ENCODE measurements at places on chromosomes 5 and 9. TPM values are rescaled to one million over a fixed set of nuclear protein-coding genes. Genes with fewer than 3 reads are reported as not detected.

The PTGS1 gene
- not detected for total RNA-seq

The EIF4E1B gene
- total RNA-seq = not detected

The CNTNAP3 gene
- 3.8 TPM for total RNA-seq

The SPATA31E1 gene
- not detected for total RNA-seq

The SARDH gene
- 30.5 TPM for total RNA-seq

The TXNDC8 gene
- not detected for total RNA-seq

The TIGD6 gene
- 8.1 TPM for total RNA-seq

The OBP2B gene
- not detected for total RNA-seq

The TAF11L5 gene
- not detected for total RNA-seq

The SPINK5 gene
- total RNA-seq = 0.34 TPM

The ZNF366 gene
- not detected for total RNA-seq

The DMRTA1 gene
- total RNA-seq = 0.88 TPM

The CRHBP gene
- not detected for total RNA-seq

The KIF27 gene
- 3.3 TPM for total RNA-seq

The TLX3 gene
- total RNA-seq = not detected

The CENPK gene
- total RNA-seq = 97.1 TPM

The ADRA1B gene
- total RNA-seq = 1.6 TPM

The KLHL9 gene
- total RNA-seq = 37.1 TPM

The REXO4 gene
- total RNA-seq = 24.8 TPM

The C5orf52 gene
- not detected for total RNA-seq

The SPINK6 gene
- total RNA-seq = 0.89 TPM

The CNTFR gene
- total RNA-seq = not detected

The TRAF1 gene
- total RNA-seq = 0.95 TPM

The JMY gene
- total RNA-seq = 12.6 TPM

The INSL4 gene
- total RNA-seq = not detected

The DNAJC25 gene
- 8.7 TPM for total RNA-seq

The SH3GL2 gene
- 0.67 TPM for total RNA-seq

The IL17B gene
- not detected for total RNA-seq

The GARIN3 gene
- not detected for total RNA-seq

The PCDHB2 gene
- 0.41 TPM for total RNA-seq

The ANKRD34B gene
- total RNA-seq = not detected

The RHOBTB3 gene
- 199 TPM for total RNA-seq

The SLC45A2 gene
- not detected for total RNA-seq

The PCDHB6 gene
- 1.7 TPM for total RNA-seq

The UBE2R2 gene
- 16.0 TPM for total RNA-seq

The TAS2R1 gene
- total RNA-seq = not detected

The SLC36A3 gene
- not detected for total RNA-seq

The PALM2AKAP2 gene
- 0.98 TPM for total RNA-seq

The PHF24 gene
- 0.05 TPM for total RNA-seq

The SCAI gene
- total RNA-seq = 6.4 TPM

The SPATA31D4 gene
- total RNA-seq = not detected

The F2RL2 gene
- total RNA-seq = 0.59 TPM

The NDST1 gene
- total RNA-seq = 55.4 TPM

The ADGRD2 gene
- not detected for total RNA-seq

The OR1L8 gene
- not detected for total RNA-seq

The OLFM1 gene
- 41.2 TPM for total RNA-seq

The PITX1 gene
- total RNA-seq = 43.7 TPM

The NME5 gene
- 2.6 TPM for total RNA-seq

The F12 gene
- 5.6 TPM for total RNA-seq

The XPA gene
- total RNA-seq = 32.3 TPM

The GOLM1 gene
- 142 TPM for total RNA-seq

The TAF1L gene
- total RNA-seq = 0.02 TPM

The DAB2 gene
- 46.1 TPM for total RNA-seq
